Smooth muscle cell of bladder (primary cell): ENCODE measurements at places on chromosomes 7 and 10. TPM values are rescaled to one million over a fixed set of nuclear protein-coding genes. Genes with fewer than 3 reads are reported as not detected.

The ASZ1 gene
- total RNA-seq: not detected in 2 replicates

The PRSS37 gene
- total RNA-seq: not detected in 2 replicates

The PON1 gene
- total RNA-seq: not detected in 2 replicates

The NME8 gene
- not detected in 2 replicates for total RNA-seq

The NRP1 gene
- total RNA-seq: 125 and 177 TPM in 2 replicates

The CALML3 gene
- total RNA-seq: under 0.01 TPM in 1 of 2 replicates, not detected in the other

The CNTNAP2 gene
- 0.09 TPM in 1 of 2 replicates, not detected in the other for total RNA-seq

The LFNG gene
- total RNA-seq: 0.43 and 3.3 TPM in 2 replicates

The ENKUR gene
- total RNA-seq: under 0.01 and 0.09 TPM in 2 replicates

The FGFR2 gene
- total RNA-seq: 0.09 and 0.71 TPM in 2 replicates

The AKR1D1 gene
- total RNA-seq: not detected in 2 replicates

The STAG3 gene
- total RNA-seq: 0.28 TPM in 2 replicates

The PRLHR gene
- total RNA-seq: not detected in 2 replicates

The VGF gene
- 0.14 and 0.18 TPM in 2 replicates for total RNA-seq

The INSYN2A gene
- 0.14 and 0.55 TPM in 2 replicates for total RNA-seq

The ZNF22 gene
- total RNA-seq: 10.4 and 15.2 TPM in 2 replicates

The NAT16 gene
- not detected in 2 replicates for total RNA-seq

The PRXL2A gene
- total RNA-seq: 3.6 and 4.9 TPM in 2 replicates

The CNPY1 gene
- total RNA-seq: not detected in 2 replicates

The C10orf67 gene
- 0.14 TPM in 1 of 2 replicates, not detected in the other for total RNA-seq

The PDZD7 gene
- total RNA-seq: 0.28 and 1.1 TPM in 2 replicates

The RSU1 gene
- 27.3 and 35.3 TPM in 2 replicates for total RNA-seq

The CXCL12 gene
- total RNA-seq: 135 and 150 TPM in 2 replicates

The MMP21 gene
- total RNA-seq: under 0.01 and 0.09 TPM in 2 replicates

The SPDYE6 gene
- total RNA-seq: not detected in 2 replicates

The CD36 gene
- total RNA-seq: 24.7 and 46.6 TPM in 2 replicates

The SORCS3 gene
- total RNA-seq: not detected in 2 replicates

The LIPM gene
- not detected in 2 replicates for total RNA-seq

The C10orf95 gene
- 0.14 TPM in 1 of 2 replicates, not detected in the other for total RNA-seq
